Mesothelial cell of epicardium (in vitro differentiated cells): ENCODE measurements at places on chromosomes 4 and X.

DNA sequence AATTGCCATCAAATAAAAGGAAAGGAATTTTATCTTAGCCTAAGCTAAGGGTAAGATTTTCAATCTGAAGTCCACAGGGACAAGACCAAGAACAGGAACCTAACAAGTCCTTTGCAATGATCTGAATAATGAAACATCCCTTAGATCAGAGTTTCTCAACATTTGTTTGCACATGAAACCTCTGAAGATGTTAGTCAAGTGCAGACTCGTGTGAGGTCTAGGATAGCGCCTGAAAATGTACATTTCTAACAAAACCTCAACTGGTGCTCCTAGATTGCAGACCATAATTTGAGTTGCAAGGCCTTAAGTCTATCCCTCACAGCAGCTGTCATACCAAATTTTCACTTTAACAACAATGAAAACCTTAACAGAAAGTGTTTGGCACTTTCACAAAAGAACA, 337.6 kb downstream of the DMD start:
- H3K4me3 ChIP-seq, result no peak overlapping the region
- H3K27me3 ChIP-seq, result no peaks in the 10 kb centered on the region
- H3K27ac ChIP-seq, result no peak overlapping the region
- no peak for DNase-seq
- H3K36me3 ChIP-seq, result peaks cover 4% of the 10 kb centered on the region

DNA sequence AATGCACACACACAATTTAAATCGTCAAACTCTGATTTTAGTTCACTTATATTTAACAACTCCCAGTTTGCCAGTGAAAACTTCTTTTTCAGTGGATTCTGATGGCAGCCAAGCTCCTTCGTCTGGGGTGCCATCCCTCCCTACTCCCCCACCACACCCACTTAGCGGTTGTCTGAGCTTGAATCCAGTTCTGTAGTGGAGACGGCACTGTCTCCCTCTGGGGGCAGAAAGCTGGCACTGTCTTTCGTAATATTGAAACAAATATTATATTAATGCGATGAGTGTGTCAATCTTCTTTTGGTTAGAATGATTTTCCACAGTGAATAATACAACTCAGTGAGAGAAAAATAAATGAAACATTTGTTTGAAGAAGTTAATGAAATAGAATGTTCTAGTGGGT, 5.4 kb downstream of the MEPE start:
- no peak overlapping the region for H3K4me3 ChIP-seq
- H3K36me3 ChIP-seq, result no peaks in the 10 kb centered on the region
- no peak overlapping the region for H3K27ac ChIP-seq

DNA sequence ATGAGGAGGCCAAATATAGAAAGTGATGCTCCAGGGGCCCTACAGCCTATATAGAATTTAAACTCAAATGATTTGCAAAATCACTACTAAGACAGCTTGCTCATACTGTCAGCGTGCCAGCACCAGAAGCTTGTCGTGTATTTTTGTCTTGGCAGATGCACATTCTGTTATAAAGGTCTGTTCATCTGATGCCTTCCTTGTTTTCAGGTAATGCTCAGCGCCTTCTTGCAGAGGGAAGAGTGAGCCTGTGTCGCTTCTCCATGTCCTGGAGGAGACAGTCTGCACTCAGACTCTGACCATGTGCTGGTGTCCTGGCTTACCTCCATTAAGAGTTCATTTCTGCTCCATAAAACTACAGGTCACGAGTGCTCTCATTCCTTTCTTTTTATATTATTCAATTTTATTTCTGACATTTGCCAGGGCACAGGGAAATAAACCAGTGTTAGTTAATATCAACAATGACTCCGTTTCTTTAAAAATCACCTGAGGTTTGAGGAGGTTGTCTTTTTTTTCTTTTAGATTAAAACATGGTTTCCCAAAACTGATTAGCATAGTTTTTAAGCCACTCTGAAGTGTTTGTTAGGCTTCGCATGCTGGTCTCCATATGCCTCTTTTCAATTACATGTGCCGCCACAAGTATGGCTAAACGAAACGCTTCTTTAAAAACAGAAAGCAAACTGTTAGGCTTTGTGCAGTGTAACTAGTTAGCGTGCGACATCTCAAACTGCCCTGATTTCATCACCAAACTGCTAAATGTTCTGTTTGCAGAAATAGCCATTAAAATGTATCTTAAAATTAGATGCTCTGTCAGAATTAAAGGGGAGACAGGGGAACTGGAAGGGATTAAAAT, 215.2 kb upstream of the GK2 start:
- no peaks in the 10 kb centered on the region for H3K27me3 ChIP-seq
- H3K4me1 ChIP-seq, result peaks cover 15% of the 10 kb centered on the region
- H3K4me3 ChIP-seq, result no peak overlapping the region

DNA sequence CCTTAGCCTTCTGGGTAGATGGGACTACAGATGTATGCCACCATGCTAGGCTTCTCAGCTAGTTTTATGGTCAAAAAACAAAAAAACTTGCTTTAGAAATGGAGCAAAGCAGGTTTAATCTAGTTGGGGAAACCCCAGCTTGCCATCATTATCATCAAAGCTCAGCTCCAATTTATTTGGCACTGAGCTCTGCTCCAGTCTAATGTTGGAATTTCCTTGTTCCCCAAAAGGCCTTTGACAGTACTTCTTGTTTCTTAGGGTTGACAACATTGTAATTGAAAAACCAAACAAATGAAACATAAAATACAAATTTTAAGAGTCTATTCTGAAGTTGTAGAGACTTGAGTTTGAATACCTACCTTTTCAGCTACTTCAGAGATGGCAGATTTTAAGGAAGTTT, 48.0 kb downstream of the MRPL1 start:
- H3K27ac ChIP-seq, result no peak overlapping the region
- peaks cover 40% of the 10 kb centered on the region for H3K36me3 ChIP-seq
- DNase-seq, result no peak
- no peaks in the 10 kb centered on the region for H3K27me3 ChIP-seq
- no peak overlapping the region for H3K4me3 ChIP-seq
- peaks cover 6% of the 10 kb centered on the region for H3K4me1 ChIP-seq

- H3K36me3 ChIP-seq, result peaks cover 5% of the 10 kb centered on the region
- H3K27me3 ChIP-seq, result no peaks in the 10 kb centered on the region
- no peak for DNase-seq
- no peak overlapping the region for H3K4me3 ChIP-seq
Measured at GRCh38 chr4:147288512-147288911, 192.4 kb upstream of the EDNRA start.

- H3K36me3 ChIP-seq, result peaks cover 35% of the 10 kb centered on the region
- no peak overlapping the region for H3K4me3 ChIP-seq
- H3K27me3 ChIP-seq, result no peaks in the 10 kb centered on the region
- H3K27ac ChIP-seq, result no peak overlapping the region
- peaks cover 7% of the 10 kb centered on the region for H3K4me1 ChIP-seq
- DNase-seq, result no peak
Measured at GRCh38 chrX:133929836-133930464, 55.4 kb downstream of the GPC3 start.

DNA sequence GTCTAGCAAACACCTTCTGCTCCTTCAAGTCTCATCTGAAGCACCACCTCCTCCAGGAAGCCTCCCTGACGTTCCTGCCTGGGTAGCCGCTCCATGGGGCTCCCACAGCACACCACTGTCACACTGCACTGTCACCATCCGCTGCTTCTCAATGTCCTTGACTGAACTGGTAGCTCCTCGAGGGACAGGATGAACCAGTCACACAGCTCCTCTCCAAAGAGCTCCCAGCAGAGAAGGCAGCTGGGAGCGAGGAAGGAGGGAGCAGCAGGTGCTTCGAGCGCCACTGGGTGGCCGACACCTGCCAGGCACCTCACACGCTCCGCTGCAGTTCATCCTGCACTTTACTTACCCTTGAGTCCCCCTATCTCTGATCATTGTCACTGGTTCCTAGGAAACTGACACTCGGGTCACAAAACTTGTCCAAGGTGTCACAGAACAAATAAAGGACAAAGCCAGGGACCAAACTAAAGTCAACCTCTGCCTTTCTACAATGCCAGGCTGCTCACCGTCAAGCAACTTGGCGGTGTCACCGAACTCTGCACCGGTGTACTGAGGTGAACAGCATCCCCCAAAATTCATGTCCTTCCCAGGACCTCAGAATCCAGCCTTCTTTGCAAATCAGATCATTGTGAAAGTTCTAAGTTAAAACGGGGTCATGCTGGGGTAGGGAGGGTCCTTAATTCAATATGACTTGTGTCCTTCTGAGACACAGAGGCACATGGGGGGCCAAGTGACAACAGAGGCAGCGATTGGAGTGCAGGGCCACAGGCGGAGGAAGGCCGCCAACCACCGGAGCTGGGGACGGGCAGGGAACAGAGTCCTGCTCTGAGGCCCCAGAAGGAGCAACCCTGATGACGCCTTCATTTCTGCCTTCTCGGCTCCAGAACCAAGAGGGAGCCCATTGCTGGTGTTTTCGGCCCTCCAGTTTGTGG, 5.5 kb upstream of the S100P start:
- H3K4me1 ChIP-seq, result peaks cover 42% of the 10 kb centered on the region
- no peaks in the 10 kb centered on the region for H3K27me3 ChIP-seq
- no peak for DNase-seq
- peaks cover 5% of the 10 kb centered on the region for H3K36me3 ChIP-seq
- H3K27ac ChIP-seq, result peak overlapping the region; percentile 98
- peak overlapping the region; percentile 30 for H3K4me3 ChIP-seq

- H3K4me1 ChIP-seq, result peaks cover 3% of the 10 kb centered on the region
- no peak overlapping the region for H3K27ac ChIP-seq
- no peaks in the 10 kb centered on the region for H3K36me3 ChIP-seq
Measured at GRCh38 chr4:120026853-120027252, 39.8 kb downstream of the MAD2L1 start.

DNA sequence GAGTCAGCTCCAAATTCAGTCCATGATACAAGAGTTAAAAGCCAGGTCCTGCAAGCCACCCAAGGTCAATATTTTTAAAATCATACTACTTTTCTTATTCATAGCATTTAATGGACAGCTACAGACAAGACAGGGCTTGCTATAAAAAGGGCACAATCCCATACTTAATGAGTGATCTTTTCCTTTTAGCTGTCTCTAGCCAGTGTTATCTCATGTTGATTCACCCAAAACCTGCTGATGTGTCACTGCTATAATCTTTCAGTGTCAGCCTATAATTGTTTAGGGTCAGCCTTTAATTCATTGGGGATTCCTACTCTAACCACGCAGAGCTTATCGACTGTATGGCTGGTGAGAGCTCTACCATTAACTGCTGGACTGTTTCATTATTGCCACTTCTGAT, 51.2 kb upstream of the HCCS start:
- H3K27me3 ChIP-seq, result no peaks in the 10 kb centered on the region
- DNase-seq, result no peak
- H3K4me1 ChIP-seq, result peaks cover 3% of the 10 kb centered on the region
- no peak overlapping the region for H3K27ac ChIP-seq

GRCh38 chrX:106917830-106918500, 2.2 kb upstream of the CLDN2 start:
- H3K36me3 ChIP-seq, result no peaks in the 10 kb centered on the region
- no peaks in the 10 kb centered on the region for H3K27me3 ChIP-seq
- no peak for DNase-seq
- no peak overlapping the region for H3K4me3 ChIP-seq
- no peak overlapping the region for H3K27ac ChIP-seq

- H3K4me3 ChIP-seq, result no peak overlapping the region
- no peak overlapping the region for H3K27ac ChIP-seq
- H3K27me3 ChIP-seq, result no peaks in the 10 kb centered on the region
- H3K4me1 ChIP-seq, result peaks cover 15% of the 10 kb centered on the region
Measured at GRCh38 chr4:151215295-151215694, 61.7 kb upstream of the PRSS48 start.

- no peak for DNase-seq
- H3K36me3 ChIP-seq, result peaks cover 5% of the 10 kb centered on the region
- H3K4me1 ChIP-seq, result peaks cover 13% of the 10 kb centered on the region
- H3K4me3 ChIP-seq, result peak overlapping the region; percentile 69
- H3K27ac ChIP-seq, result no peak overlapping the region
- no peaks in the 10 kb centered on the region for H3K27me3 ChIP-seq
Measured at GRCh38 chrX:154545673-154546274, 872 bp downstream of the G6PD start.
